ENCODE measurements at places on chromosomes 13 and 19.

- DNase-seq: peak; percentile 59
Observed at GRCh38 chr13:29991343-29991742, 140.9 kb upstream of the UBL3 start.

DNA sequence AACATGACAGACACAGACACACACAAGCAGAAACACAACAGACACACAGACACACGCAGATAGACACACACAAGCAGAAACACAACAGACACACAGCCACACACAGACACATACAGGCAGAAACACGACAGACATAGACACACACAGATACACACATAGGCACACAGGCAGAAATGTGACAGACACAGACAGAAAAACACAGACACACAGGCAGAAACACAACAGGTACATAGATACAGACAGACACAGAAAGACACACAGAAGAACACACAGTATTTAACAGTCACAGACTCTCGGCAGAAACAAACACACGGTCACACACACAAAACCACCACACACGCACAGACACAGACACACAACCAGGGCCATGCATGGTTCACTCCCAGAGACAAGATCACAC lies 905 bp downstream of the TBXA2R start:
- DNase-seq: no peak

DNA sequence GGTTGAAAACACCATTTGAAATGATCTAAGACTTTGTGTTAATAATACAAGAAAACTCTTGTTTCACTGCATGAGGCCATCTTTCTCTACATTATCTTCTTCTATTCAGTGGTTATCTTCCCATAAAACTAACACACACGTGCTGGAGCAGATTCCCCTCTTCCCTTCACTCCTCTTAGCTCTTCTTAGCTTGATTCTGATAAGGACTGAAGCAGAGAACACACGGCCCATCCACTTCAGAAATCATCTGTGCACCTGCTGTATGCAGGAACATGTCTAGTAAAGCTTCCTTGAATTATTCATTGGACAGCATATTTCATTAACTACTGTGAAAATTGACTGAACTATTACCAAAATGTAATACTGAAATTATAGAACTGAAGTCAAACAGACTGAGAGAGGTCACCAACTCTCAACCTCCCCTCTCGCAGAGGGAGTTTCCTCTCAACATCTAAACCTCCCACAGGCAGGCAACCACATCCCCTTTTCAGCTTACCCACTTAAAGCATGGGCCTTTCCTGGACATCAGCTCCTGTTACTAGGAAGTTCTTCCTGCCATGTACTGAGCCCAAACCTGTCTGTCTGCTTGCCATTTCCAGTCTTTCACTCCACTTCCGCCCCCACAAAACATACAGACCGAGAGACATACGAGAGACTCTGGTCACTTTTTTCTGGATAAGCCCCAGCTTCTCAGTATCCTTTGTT lies 113.9 kb downstream of the CRYL1 start:
- DNase-seq: no peak

DNA sequence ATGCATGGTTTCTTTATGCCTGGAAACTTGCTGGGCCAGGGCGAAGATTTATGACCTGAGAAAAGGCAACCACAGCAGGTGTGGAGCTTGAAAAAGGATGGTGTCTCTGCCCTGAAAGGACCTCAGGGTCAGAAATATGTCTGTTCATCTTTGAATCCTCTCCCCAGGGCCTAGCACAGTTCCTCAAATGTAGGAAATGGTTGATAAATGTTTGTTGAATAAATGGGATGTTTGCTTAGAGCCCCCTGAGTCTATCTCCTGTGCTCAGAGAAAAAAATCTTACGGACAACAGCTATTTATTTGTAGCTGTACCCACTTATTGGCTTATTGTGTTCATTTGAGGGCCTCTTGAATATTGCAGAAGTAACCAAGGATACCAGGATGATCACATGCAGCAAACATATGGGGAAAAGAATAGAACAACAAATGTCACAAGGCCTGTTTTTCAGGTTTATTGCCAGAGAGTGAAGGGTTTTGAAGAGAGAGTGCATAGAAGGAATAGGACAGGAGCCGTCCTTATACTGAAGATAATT lies 114.5 kb downstream of the KLF5 start:
- DNase-seq: no peak

DNA sequence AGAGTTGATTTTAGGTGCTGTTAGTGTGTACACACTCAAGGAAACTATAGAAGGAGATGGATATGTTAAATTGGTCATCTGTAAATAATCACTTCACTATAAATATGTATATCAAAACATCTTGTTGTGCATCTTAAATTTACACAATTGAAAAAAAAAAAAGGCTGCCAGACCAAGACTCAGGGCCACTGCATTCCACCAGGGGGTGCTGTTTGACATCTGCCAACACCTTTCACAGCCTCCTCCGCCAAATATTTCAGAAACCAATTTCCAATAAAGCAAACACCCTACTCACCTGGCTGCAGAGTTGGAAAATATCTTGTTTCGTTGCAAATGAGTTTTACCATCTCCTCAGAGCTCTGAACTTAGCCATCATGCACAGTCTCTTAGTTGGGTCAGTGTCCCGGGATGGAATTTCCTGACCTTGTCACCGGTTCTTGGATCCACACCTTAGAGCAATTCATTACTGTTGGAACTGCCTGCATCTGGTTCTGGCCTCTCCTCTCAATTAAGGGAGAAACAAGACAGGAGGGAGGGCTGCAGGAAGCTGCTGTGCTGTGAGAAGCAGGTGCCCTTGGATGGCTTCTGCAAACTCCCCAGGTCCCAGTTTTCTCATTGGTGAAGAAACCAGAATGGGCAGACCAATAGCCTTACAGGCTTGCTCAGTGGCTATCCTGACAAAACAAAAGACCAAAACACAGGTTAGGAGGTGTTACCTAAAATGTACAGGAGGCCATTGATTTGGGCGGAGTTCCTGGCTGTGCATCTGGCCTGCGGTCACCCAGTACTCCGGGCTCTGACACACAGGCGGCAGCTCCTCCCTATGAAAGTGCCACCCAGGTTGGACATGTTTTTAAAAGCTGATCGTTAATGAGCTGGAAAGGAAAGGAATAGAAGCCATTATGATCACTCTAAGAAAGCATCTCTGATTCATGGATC lies 746.6 kb downstream of the UQCRFS1 start:
- DNase-seq: peak; percentile 47

DNA sequence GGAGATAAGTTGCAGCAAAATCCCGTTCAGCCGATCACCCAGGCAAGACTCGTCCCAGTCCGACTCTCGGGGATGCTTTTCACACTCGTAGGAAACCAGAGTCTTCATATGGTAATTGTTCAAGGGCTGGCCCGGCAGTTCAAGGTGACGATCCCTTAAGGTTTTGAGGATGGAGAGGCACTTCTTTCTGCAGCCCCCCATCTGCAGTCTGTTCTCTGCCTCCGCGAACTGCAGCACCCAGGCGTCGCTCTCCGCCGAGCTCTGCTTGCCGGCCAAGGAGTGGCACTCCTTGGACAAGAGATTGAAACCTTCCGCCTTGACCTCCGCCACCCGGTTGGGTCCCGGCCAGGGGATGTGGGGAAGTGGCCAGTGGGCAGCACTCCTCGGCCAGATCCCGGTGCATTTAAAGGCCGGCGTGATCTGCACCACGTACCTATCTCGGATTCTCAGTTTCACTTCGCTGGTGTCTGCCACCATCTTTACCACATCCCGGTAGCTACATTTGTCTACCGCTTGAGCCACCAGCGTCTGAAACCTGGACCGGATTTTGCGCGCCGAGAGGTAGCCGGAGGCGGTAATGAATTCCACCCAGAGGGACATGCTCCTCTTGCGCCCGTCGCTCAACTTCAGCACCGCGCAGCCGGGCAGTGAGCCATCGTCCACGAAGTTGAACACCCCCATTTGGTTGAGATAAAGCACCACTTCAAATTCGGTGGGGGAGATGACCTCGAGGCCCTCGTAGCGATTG lies 1.1 kb downstream of the MAB21L1 start:
- DNase-seq: peak; percentile 35

DNA sequence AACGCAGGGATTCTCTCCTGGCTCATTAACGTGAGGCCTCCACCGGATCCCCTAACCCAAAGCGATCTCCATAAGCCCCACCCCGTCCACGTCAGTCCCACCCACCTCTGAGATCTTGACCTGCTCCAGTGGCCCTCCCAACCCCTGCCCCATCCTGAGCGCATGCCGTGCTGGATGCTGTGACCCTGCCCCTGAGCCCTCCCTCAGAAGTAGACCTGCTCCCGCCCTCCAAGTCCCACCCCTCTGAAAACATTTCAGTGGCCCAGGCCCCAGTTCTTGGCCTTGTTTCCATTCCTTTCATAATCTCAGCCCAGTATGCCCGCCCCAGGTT lies 19.9 kb downstream of the LMTK3 start:
- no peak for DNase-seq

All from H54 (cell line).